ENCODE measurements at places on chromosomes 2 and 18. TPM values are rescaled to one million over a fixed set of nuclear protein-coding genes. Genes with fewer than 3 reads are reported as not detected.

Gene NTSR2
- total RNA-seq = not detected

Gene PSTPIP2
- total RNA-seq = 1.00 TPM

Gene SPATA3
- not detected for total RNA-seq

Gene GREB1L
- total RNA-seq = not detected

Gene SERPINB11
- not detected for total RNA-seq

Gene MC4R
- total RNA-seq = not detected

Gene RND3
- not detected for total RNA-seq

Gene AQP12B
- not detected for total RNA-seq

Gene UGT1A5
- not detected for total RNA-seq

Gene SCN2A
- total RNA-seq = 0.22 TPM

Gene SLC66A3
- total RNA-seq = 17.4 TPM

Gene APOB
- total RNA-seq = not detected

Gene SOWAHC
- total RNA-seq = 0.05 TPM

Gene MTA3
- total RNA-seq = 40.1 TPM

Gene SCYGR4
- not detected for total RNA-seq

Gene COL4A3
- total RNA-seq = 43.9 TPM

Measured in B cell (primary cell).